ENCODE measurements at places on chromosomes 7 and 10.

DNA sequence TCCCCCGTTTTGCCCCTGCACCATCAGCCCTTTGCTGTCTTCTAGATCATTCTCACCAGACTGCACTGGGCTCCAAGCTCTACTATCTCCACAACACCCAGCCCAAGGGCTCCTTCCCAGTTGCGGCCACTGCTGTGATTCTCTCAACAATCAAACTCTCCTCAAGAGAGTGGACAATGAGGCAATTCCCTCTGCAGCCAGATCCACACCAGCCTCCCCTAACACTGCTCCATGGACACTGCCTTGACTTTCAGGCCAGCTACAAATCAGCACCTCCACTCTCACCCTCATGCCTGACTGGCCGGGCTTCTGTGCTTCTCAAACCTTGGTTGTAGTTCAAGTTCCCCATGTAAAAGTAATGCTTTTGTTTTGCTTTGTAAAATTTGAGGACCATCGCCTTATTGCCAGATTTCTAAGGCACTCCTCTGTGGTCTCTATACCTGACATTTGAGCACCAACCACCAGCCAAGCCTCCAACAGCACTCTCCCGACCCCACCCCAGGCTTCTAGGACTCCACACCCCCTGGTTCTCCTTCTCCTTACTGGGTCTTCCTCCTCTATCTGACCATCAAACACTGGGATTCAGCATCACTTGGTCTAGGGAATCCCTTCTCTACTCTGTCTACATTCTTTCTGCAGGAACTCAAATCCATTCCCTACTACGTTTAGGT lies 45.4 kb downstream of the PPIF start:
- DNase-seq, result no peak

DNA sequence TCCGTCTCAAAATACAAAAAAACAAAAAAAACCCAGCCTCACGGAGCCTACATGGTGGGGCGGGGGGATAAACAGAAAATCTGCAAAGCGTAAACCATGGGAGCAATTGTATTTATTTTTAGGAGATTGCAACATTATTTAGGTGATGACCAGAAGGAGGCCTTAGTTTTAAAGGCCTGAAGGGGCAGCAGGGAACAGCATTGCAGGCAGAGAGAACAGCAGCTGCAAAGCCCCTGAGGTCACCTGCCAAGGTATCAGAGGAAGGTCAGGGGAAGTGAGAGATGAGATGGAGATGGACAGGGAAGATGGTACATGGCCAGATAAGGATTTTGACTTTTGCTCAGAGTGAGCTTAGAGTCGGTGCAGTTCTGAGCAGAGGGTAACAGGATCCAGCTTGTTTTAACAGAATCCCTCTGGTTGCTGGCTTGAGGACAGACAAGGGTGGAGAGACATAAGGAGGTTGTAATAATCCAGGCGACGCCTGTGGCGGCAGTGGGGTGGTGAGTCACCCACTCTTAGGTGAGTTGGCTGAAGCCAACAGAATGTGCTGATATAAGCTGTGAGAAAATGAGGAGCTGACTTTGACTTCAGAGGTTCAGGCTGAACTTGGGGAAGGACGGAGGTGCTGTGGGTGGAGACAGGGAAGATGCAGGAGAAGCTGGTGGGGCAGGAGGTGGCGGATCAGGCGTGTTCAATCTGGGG lies 82.3 kb upstream of the GTF2I start:
- no peak for DNase-seq

DNA sequence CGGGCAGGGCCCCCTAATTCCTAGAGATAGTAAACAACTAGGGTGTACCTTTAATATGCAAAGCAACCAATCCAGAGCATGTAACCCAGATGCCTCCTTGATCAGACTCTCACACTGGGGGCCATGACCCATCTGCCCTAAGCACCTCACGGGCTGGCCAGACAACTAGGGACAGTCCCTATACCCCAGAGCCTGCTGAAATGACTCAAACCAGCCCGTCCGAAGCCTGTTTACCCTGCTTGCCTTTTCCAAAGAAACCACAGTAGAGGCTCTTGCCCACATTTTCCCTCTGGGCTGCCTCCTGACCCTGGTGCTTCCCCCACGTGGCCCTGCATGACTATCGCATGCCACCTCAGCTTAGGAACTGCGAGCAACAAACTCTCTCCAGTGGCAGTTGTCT lies 46.2 kb downstream of the RGS10 start:
- no peak for DNase-seq

DNA sequence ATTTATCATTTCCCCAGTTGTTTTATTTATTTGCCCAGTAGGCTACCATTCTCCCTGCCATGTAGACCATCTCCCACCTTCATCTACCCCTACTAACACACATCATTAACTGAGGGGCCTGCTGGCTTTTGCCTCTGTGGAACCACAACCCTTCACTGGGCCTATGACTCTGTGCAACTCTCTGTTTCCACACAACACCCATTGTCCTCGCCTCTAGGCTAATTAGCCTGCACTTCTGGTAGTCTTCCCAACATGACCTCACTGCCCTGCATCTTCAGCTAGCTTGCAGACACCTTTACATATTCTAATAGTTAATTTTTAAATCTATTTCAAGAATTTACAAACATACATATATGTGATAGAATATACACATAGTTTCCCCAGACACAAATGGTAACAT lies 7.5 kb downstream of the ANKIB1 start:
- DNase-seq, result no peak

GRCh38 chr7:82397879-82398524 lies 45.6 kb downstream of the CACNA2D1 start:
- DNase-seq, result no peak

- DNase-seq, result no peak
Observed at GRCh38 chr7:24821045-24821753, 63.9 kb upstream of the GSDME start.

- DNase-seq, result no peak
Observed at GRCh38 chr7:135168001-135168400, 2.5 kb downstream of the CYREN start.

DNA sequence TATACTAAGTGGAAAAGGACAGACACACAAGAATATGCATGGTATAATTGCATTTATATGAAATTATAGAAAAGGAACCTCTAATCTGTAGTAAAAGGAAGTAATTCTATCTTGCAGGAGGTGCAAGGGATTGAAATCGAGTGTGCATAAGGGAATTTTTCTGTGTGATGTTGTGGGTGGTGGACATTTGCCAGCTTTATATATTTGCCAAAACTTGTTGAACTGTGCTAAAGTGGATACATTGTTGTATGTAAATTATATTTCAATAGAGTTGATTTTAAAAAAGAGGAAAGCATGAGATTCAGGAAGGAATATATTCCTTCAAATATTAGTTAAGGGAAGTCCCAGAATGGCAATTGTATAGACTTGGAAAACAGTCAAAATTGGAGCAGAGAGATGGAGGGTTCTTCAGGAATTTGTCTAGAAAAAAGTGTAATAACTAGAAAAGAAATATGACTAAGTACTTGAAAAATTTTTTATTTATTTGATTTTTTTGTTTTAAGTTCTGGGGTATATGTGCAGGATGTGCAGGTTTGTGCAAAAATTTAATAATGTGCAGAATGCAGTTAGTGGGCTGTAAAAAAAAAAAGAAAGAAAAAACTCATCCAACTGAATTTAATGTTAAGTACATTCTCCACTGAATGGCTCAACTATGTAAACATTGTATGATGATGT lies 96.1 kb downstream of the ARL4A start:
- DNase-seq, result no peak

- DNase-seq, result no peak
Observed at GRCh38 chr7:92010215-92010614, 69.6 kb downstream of the AKAP9 start.

DNA sequence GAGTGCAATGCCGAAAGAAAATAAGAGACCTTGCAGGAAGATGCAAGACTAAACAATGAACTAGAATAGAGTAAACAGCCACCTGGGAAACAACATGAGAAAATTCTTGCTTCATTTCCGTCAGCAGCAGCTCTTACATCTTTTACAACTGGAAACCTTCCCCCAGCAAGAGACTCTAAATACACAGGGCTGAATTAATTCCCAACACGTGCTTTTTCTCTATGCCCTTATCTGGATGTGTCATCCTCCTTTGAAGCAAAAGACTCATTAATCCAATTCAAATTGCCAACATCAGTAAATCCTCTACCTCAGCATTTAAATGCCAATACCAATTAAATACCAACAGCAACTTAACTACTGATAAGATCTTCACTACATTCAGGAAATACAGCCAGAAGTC lies 99.0 kb upstream of the PDE1C start:
- DNase-seq, result no peak

GRCh38 chr10:100913470-100913865 lies 705 bp downstream of the SLF2 start:
- DNase-seq, result no peak

- DNase-seq, result no peak
Observed at GRCh38 chr7:150948791-150949251, 29.3 kb downstream of the KCNH2 start.
